ENCODE measurements at places on chromosomes 13 and 19.

DNA sequence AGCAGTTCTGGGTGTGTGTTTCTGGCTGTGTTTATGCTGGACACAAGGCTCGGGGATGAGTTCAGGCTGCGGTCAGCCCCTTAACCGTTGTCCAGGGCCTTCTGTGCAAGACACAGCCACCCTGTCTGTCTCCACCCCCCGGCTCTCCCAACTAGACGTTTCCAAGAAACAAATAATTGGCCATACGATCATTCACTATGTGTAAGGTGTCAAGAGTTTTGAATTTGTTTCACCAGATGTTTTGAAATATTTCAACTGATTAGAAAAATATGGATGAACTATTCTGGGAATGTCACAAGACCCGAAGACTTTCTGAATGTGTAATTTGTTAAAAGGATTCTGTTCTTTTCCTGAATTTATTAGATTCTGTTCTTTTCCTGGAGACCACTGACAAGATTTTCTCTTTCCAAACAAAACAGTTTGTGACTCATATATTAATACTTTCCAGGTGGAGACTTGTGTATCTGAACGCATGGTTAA lies 318.2 kb downstream of the MYO16 start:
- peak; percentile 92 for DNase-seq

- no peak for DNase-seq
Measured at GRCh38 chr13:110470272-110471009, 91.1 kb downstream of the RAB20 start.

GRCh38 chr19:54014920-54015560 lies 23.6 kb downstream of the CACNG6 start:
- DNase-seq, result no peak

DNA sequence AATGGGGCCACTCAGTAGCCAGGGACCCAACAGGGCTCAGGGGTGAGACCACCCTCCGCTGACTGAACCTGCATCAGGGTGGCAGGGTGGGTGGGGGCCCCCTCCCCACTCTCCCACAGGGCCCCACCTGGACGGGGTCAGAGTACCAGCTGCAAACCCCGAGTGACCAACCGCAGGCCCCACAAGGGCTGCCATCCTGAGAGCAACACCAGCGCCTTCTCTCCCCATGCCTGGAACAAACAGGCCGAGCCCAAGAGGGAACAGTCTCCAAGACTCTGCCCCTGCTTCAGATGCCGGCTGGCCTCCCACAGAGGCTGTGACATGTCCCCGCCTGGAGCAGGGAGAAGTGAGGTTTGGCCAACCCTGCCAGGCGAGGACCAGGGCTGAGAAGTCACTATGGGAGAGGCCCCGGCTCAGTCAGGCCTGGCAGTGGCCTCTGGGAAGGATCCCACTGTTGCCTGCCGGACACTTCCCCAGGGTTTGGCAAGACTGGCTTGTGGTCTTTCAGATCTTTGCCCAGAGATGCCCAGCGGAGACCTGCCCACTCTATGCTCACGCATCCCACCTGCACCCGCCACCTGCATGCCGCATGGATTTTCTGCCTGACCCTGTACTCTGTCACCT lies 27.2 kb downstream of the MPND start:
- no peak for DNase-seq

DNA sequence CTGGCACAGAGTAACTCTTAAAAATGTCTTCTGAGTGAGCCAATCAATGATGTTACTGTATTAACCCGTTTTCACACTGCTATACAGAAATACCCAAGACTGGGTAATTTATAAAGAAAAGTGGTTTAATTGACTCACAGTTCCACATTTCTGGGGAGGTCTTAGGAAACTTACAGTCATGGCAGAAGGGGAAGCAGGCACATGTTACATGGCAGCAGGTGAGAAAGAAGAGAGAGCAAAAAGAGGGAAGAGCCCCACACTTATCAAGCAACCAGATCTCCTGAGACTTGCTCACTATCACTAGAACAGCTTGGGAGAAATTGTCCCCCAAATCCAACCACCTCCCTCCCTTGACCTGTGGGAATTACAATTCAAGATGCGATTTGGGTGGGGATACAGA lies 97.6 kb upstream of the MIR17HG start:
- no peak for DNase-seq

GRCh38 chr13:21625366-21625765 lies 21.4 kb upstream of the MICU2 start:
- peak; percentile 50 for DNase-seq

DNA sequence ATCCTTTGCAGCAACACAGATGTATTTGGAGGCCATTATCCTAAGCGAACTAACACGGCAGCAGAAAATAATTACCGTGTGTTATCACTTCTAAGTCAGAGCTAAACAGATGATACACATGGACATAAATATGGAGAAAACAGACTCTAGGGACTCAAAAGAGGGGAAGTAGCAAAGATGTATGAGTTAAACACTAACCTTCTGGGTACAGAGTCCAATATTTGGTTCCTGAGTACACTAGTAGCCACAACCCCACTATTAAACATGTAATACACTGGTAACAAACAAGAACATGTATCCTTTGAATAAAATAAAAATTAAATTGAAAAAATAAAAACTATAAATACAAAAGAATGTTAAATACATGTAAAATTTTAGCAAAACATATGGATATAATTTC lies 118.0 kb upstream of the SLITRK5 start:
- DNase-seq, result no peak

All from amniotic epithelial cell (primary cell).